ENCODE measurements at places on chromosomes 13 and 19.

DNA sequence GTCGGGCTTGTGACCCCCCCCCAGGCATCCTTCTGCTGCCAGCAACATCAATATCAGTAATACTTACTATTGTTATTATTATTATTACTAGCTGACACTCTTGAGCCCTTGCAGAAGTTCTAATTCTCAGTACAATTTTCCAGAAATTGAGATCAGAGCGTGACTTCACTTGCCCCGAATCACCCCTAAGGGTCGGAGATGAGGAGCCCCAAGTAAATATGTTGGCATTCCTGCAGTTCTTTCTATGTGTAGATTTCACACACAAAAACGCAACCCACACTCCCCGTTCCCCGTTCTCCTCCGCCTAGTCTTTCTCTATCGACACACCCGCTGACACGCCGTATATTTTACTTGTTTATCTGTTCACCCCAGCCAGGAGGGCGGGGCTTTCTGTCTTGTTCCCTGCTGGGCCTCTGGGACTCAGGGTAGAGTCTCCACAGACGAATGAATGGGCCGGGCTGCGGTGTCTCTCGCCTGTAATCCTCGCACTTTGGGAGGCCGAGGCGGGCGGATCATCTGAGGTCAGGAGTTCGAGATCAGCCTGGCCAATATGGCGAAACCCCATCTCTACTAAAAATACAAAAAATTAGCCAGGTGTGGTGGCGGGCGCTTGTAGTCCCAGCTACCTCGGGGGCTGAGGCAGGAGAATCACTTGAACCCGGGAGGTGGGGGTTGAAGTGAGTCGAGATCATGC is 14.7 kb downstream of the TLE5 start:
- peak; percentile 56 for DNase-seq

DNA sequence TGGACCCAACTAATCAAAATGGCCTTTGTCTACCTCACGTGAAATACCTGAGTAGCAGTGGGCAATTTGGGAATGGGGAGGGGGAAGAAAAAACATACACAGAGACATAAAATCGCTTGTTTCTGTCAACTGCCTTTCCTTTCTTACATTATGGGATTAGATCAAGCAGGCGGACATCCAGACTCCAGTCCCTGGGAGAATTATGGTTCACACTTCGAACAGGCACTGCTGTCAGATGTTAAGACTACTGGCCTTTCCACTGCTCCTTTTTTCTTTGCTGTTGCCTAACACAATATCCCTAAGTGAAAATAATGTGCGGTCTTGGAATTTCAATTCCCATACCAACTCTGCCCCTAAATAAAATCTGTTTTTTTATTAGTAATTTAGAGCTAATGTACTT is 1719.7 kb upstream of the SLC10A2 start:
- DNase-seq: no peak

- DNase-seq: peak; percentile 1
These were observed 368.2 kb upstream of the SLITRK5 start for GRCh38 chr13:87302931-87303330.

- no peak for DNase-seq
These were observed 3.6 kb downstream of the ZIC5 start for GRCh38 chr13:99967869-99968520.

DNA sequence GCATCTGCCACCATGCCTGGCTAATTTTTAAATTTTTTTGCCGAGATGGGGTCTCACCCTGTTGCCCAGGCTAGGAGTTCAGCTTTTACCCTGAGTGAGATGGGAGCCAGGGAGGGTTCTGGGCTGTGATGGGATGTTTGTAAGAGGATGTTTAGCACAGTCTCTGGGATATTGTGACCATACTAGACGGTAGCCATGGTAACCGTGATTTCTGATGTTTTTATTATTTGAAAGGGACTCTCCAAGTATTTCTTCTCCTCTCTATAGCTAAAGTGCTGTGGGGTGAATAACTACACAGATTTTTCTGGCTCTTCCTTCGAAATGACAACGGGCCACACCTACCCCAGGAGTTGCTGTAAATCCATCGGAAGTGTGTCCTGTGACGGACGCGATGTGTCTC is 10.4 kb downstream of the TSPAN16 start:
- no peak for DNase-seq

DNA sequence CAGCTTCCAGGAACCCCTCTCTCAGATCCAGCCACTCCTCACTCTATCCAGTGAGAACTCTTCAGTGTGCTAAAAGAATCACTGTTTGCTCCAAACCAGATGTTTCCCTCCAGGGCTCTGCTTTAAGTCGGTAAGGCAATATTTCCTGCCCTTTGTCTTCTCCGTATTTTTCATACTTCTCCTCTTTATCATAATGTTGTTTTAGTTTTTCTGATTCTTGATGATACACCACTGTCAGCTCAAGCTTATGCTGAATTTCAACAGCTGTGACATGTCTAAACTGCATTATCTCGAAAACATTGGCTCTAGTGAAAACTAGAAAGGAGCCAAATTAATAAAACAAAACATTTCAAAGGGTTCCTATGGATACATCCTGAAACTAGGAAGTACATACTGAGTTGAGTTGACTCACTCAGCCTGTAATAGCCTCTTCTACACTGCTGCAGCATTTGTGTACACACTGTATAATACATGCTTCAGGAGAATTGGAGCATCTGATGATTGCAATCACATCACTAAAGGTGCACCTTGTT is 39.8 kb downstream of the GPR180 start:
- DNase-seq: no peak

- peak; percentile 72 for DNase-seq
These were observed 263.7 kb downstream of the TEX29 start for GRCh38 chr13:111584101-111584672.

GRCh38 chr13:27772651-27773425 is 19.4 kb upstream of the GSX1 start:
- no peak for DNase-seq

DNA sequence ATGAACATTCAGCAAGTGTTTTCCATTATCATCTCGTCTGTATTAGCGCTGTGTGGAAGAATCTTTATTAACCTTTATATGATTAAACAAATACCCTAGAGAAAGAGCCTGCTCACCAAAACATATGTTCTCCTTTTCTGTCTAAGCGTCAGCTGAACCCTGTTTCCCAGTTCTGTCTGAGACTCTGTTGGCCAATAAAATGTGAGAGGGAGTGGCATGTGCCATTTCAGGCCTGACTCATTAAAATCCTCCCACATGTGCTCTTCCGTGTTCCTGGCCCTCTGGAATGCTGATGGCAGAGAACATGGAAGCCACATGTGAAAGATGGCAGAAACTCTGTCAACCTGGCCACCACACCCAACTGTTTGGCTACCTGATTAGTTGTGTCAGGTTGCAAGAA is 181.9 kb upstream of the EDNRB start:
- DNase-seq: no peak

- DNase-seq: peak; percentile 73
These were observed 22.3 kb upstream of the TFDP1 start for GRCh38 chr13:113562085-113562749.

DNA sequence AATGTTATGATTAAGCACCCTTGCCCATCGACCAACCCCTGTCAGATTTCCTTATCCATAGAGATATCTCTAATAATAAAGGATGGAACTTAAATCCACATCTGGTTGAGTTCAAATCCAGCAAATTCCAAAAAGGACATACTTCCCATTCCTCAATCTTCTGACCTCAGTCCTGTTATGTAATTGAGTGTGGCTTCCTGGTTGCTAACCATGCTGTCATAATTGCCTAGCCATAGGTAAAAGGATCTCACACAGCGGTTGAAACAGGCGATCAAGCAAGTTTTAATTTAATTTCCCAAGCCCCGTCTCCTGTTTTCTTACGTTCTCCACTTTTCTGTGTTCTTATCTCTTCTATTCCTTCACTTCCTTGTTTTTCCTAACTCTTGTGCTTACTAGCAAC is 550.3 kb downstream of the GPC6 start:
- DNase-seq: no peak

GRCh38 chr13:46684287-46685001 is 112.5 kb downstream of the ESD start:
- no peak for DNase-seq

DNA sequence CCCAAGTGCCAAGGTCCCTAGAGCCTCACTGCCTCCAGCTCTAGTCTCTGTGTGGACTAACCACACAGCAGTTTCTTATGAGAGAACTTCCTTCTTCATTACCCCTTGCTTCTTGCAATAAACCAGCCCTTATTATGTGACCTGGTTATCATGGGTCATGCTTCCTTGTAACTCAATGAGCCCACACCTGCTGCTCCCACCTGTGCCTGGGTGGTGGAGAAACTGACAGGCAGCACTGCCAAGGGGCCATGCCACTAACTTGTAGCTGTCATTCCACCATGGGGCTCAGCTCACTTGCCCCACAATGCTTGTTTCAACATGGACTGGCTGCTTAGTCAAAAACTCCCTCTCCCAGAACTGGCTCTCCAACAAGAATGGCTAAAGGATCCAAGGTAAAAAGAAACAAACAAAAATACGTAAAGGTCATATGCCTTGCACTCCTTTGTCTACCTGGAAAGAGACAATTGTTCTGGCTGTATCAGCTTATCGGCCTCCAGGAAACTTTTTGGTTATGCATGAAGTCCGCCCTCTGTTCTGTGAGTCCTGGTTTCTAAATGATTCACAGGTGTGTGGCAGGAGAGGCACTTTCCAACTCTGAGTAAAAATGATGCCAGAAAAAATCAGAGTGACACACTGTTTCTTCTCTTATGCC is 446.4 kb downstream of the COG6 start:
- no peak for DNase-seq

GRCh38 chr19:367561-367960 is 23.0 kb upstream of the MIER2 start:
- no peak for DNase-seq

- DNase-seq: no peak
These were observed 72.4 kb upstream of the EDNRB start for GRCh38 chr13:77991003-77991402.

DNA sequence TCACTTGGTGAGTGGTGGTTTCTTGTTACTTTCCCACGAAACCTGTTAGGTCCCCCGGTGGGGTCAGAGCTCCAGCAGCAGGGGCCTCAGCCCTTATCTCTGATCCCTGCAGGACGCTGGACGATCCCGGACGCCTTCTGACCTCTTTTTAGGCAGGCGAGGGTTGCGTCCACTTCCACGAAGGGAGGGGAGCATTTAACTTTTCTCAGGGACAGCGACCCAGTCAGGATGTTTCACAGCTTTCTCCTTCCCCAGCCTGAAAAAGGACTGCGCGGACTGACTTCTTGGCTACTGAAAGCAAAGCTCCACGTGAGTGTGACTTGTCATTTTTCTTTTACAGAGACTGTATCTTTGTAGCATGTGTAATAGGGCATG is 692 bp downstream of the ZNF234 start:
- no peak for DNase-seq

GRCh38 chr13:106534639-106535551 is 567 bp downstream of the EFNB2 start:
- DNase-seq: peak; percentile 36

DNA sequence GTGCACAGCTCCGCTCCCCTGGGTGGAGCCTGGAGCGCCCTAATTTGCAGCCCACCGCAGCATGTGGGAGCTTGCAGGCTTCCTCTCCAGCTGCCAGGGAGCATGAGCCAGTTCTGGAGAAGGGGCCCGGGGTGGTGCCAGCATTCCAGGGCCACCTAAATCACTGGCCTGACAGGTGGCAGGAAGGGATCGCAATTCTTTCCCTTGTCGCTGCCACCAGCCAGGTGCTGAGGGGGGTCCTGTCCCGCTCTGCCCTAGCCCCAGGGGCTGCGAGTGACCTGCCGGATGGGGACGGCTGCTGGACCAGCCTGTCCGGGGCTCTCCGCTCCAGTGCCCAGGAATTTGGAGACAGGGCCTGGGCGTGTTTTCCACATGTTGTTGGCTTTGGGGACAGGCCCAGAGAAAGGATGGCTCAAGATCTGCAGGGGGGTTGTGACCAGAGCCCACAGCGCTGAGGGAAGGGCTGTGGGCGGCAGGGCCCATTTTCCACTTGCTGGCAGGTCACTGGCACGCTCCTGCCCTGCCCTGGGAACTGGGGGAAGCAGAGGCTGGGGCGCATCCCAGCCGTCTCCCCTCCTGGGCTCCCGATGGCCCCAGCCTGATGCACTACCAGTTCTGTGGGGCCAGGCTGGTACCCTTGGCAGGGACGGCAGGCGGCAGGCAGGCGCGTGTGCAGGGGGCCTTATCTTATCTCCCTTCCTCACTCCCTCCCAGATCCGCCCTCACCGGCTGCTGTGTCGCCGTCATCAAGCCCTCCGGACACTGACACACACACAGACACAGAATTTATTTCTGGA is 9.5 kb downstream of the NDUFA11 start:
- DNase-seq: no peak

DNA sequence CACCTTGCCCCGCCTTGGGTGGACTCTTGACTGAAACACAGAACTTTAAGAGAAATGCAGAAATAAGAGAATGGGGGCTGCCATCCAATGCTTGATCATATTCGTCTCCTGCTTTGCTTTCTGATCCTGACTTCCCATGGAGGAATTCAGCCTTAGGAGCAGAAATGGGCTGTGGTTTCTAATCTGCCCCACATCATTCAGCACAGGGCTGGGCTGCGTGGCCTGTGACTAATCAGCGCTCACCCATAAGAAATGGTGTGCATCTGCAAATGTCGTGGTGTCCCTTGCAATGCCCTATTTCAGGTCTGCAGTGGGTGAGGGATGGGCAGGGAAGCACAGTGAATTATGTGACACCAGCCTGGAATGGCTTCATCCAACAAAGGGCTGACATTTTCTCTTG is 60.7 kb upstream of the URI1 start:
- no peak for DNase-seq

GRCh38 chr13:50678464-50679162 is 164.9 kb downstream of the DLEU7 start:
- DNase-seq: peak; percentile 99

- DNase-seq: no peak
These were observed 8.1 kb downstream of the NKPD1 start for GRCh38 chr19:45152504-45153338.

- peak; percentile 89 for DNase-seq
These were observed 12.3 kb downstream of the HRC start for GRCh38 chr19:49142866-49143335.

GRCh38 chr19:43504426-43505185 is at the start of gene PHLDB3:
Gene PHLDB3 (minus strand): TSS chr19:43504746. CDS start chr19:43504118, 628 bp downstream.
- peak; percentile 63 for DNase-seq

GRCh38 chr13:99709134-99709533 is 207.9 kb downstream of the TM9SF2 start:
- no peak for DNase-seq

- DNase-seq: no peak
These were observed 984 bp upstream of the OR7G1 start for GRCh38 chr19:9116547-9116946.

GRCh38 chr13:76213423-76213904 is 577.3 kb downstream of the LMO7 start:
- no peak for DNase-seq

DNA sequence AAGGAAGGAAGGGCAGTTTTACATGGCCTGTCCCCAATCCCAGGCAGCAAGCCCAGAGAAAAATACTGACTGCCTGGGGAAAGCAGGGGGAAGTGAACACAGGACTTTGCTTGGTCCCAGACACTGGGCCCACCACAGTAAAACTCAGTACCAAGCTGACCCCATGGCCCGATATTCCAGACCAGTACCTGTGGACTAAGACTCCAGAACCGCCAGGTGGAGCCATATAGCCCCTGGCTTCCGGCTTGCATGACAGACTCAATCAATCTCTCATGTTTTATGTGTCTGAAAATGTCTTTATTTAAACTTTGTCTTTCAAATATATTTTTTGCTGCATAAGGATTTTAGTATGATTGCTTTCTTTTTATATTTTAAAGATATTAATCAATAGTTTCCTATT is 767.9 kb upstream of the SLITRK6 start:
- no peak for DNase-seq

- DNase-seq: no peak
These were observed 3.8 kb upstream of the LRFN3 start for GRCh38 chr19:35932291-35932936.
